ENCODE measurements at places on chromosomes 6 and 20. TPM values are rescaled to one million over a fixed set of nuclear protein-coding genes. Genes with fewer than 3 reads are reported as not detected.

Gene GMEB2
- 8.6 TPM for total RNA-seq

DNA sequence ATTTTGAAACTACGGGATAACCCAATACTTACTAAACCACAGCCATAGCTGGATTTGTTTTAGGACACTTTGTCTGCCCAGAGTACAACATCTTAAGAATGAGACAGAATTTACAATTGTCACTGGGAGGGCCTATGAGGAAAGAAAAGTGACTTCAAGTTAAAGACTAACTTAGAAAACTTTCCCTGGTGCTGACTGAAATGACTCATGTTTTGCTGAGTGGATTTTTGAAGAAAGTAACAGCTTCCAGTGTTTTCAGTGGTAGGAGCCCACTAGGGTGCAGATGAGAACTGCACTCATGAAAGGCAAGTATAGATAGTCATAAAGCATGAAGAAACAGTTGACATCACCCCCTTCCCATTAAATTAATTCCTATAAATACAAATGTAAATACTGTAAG, 988.2 kb upstream of the MAP3K7 start:
- H3K4me1 ChIP-seq = no peaks in the 10 kb centered on the region
- no peak overlapping the region for H3K27ac ChIP-seq
- DNase-seq = no peak
- no peak overlapping the region for H3K4me3 ChIP-seq

Gene OLIG3
- total RNA-seq = not detected

DNA sequence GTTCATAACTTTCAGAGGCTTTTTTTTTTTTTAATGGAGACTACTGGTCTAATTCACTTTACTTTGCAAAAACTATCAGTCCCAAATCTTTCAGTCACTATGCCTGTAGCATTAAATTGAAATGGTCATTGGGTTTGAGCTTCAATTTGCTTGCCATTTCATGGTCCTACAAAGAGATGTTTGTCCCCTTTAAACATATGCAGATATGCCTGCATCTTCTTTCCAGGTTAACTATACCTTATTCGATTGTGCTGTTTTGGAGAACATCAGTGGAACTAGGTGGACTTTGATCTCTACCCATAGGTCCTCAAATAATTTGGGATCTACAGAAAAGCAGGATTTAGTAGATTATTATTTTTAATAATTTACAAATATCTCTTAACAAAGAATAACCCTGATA, 4.6 kb downstream of the POU3F2 start:
- no peak overlapping the region for H3K27ac ChIP-seq
- H3K4me3 ChIP-seq = no peak overlapping the region
- no peaks in the 10 kb centered on the region for H3K36me3 ChIP-seq
- no peak for DNase-seq

Gene LGSN
- total RNA-seq = 0.33 TPM

- no peak overlapping the region for H3K27ac ChIP-seq
- no peak overlapping the region for H3K4me3 ChIP-seq
- DNase-seq = no peak
- H3K36me3 ChIP-seq = no peaks in the 10 kb centered on the region
- peaks cover 4% of the 10 kb centered on the region for H3K4me1 ChIP-seq
These were observed 363.8 kb upstream of the AGPAT4 start for GRCh38 chr6:161637658-161638057.

Gene KIF25
- total RNA-seq = not detected

GRCh38 chr6:116094041-116094440, 6.6 kb upstream of the NT5DC1 start:
- no peak overlapping the region for H3K27ac ChIP-seq
- peaks cover 11% of the 10 kb centered on the region for H3K4me1 ChIP-seq
- H3K36me3 ChIP-seq = no peaks in the 10 kb centered on the region
- H3K27me3 ChIP-seq = no peaks in the 10 kb centered on the region
- H3K4me3 ChIP-seq = no peak overlapping the region
- DNase-seq = no peak

DNA sequence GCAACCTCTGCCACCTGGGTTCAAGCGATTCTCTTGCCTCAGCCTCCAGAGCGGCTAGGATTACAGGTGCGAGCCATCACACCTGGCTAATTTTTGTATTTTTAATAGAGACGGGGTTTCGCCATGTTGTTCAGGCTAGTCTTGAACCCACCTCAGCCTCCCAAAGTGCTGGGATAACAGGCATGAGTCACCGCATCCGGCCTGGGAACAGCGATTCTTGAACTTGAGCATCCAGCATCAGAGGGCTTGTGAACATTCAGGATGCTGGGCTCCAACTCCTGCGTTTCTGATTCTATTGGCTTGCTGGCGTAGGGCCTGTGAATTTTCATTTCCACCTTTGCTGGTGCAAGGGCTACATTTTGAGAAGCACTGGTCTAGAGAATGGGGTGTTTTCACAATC, 24.5 kb upstream of the PIM1 start:
- H3K27me3 ChIP-seq = no peaks in the 10 kb centered on the region
- peak overlapping the region; percentile 91 for H3K27ac ChIP-seq
- H3K36me3 ChIP-seq = no peaks in the 10 kb centered on the region
- H3K4me1 ChIP-seq = peaks cover 19% of the 10 kb centered on the region
- no peak for DNase-seq
- H3K4me3 ChIP-seq = no peak overlapping the region

DNA sequence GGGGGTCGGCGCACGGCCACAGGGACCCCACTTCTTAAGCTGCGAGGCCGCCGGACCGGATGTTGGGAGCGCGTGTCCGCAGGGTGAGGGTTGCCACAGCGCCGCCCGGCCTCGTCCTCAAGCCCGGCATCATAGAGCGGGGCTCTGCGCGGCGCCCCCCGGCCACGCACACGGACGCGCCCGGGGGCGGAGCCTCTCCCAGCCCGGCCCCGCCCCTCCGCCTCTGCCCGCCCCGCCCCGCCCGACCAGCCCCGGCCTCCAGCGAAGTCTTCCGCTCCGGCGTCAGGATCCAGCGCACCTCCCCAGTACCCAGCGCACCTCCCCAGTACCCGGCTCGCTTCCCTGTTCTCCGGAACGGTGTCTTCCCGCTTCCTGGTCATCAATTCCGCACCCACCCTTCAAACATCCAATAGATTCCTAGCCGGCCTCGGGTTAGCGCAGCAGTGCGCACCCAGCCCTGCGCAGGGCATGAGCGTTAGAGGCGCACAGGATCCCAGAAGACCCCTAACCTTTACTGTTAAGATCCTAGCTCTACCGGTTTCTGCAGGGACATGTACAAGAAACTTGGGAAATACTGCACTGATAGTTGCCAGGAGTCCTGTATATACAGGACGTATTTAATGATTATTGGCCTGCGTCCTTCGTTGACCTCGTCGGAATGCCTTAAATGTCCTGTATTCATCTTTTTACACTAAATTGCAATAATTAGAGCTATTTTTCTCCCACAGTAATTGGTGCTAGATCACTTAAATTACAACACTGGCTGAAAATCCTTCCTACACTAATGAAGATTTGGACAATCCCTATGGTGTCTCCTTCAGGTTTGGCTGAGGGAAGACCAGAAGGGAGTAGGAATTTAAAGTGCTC, 535 bp upstream of the DNAAF9 start:
- peaks cover 12% of the 10 kb centered on the region for H3K4me1 ChIP-seq
- peak; percentile 78 for DNase-seq
- no peaks in the 10 kb centered on the region for H3K36me3 ChIP-seq
- no peaks in the 10 kb centered on the region for H3K27me3 ChIP-seq
- H3K27ac ChIP-seq = peak overlapping the region; percentile 71

Gene TBX18
- 0.19 TPM for total RNA-seq

GRCh38 chr20:37350649-37351574, 5.0 kb downstream of the SRC start:
- no peak overlapping the region for H3K4me3 ChIP-seq
- H3K4me1 ChIP-seq = no peaks in the 10 kb centered on the region
- no peaks in the 10 kb centered on the region for H3K36me3 ChIP-seq
- no peaks in the 10 kb centered on the region for H3K27me3 ChIP-seq
- DNase-seq = no peak
- no peak overlapping the region for H3K27ac ChIP-seq

DNA sequence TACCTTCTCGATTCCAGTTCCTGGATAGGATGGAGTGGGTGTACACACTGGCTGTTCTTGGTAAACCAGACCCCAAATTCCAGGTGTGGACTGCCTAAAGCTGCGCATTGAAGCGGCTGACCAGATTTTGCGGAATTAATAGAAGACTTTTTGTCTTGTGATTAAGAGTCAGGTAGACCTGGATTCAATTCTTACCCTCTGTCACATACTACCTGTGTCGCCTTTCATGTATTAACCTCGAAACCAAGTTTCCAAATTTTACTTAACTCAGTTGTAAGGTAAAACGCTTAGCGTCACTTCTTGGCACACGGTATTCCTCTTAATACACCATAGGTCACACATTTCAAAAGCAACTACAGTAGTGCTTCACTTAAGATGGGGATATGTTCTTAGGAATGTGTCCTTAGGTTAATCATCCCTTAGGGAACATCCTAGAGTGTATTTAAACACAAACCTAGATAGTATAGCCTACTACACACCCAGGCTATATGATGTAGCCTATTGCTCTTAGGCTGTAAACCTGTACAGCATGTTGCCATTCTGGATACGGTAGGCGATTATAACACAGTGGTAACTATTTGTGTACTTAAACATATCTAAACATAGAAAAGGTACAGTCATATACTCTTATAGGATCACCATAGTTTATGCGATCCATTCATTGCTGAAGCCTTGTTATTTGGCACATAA, 733 bp upstream of the GOPC start:
- H3K4me3 ChIP-seq = peak overlapping the region; percentile 90
- peak overlapping the region; percentile 95 for H3K27ac ChIP-seq
- no peaks in the 10 kb centered on the region for H3K36me3 ChIP-seq
- H3K27me3 ChIP-seq = no peaks in the 10 kb centered on the region

- no peak overlapping the region for H3K4me3 ChIP-seq
- DNase-seq = no peak
- no peaks in the 10 kb centered on the region for H3K27me3 ChIP-seq
- no peaks in the 10 kb centered on the region for H3K36me3 ChIP-seq
These were observed 433 bp upstream of the SLC17A1 start for GRCh38 chr6:25832307-25832662.
